ENCODE measurements at places on chromosomes 3 and 15.

DNA sequence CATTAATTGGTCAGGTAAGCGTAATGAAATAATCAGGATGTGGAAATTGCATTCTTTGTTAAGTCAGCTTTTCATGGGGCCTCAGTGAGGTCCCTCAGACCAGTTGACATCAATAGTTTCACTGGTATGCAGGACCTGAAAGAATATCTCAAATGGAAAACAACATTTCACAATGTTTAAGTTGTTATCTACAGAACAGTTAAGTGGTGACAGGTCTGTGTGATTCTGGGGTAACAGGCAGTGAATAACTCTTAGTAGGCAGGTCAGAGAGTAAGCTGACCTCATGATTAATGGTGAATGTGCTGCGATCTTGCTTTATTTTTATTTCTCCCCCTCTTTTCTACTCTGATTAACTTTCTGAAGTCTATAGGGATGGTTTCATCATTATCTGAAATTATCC lies 28.9 kb upstream of the ACP3 start:
- DNase-seq = no peak

DNA sequence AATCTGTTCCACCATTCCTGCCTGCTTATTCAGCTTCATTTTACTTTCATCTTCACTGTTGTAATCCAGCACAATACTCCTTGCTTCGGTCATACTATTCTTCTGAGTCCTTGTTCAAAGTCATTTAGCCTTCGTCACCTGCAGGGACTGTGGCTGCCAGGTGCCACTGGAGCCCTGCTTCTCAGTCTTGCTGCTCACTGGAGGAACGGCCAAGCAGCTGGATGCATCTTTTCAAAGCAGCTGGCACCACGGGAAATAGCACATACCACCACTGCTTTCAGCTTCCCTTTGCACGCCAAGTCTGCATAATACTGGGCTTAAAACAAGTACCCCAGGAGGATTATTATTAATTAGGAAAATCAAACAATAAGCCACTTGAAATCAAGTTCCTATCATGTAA lies 287.6 kb downstream of the BCHE start:
- DNase-seq = no peak

DNA sequence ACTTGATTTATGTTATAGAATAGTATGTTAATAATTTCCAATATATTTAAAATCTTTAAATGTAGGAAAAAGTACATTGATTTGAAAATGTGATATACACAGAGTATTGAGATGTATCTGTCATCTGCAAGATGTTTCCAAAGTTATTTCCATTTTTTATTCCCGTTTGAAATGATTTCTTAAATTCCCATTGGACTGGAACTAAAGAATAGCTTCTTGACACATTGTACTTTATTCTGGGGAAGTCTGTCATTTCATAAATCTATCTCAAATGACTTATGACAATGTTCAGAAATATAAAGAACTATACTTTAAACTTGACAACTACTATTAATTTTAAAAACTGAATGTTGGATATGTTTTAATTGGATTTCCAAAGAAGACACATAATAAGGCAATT lies 489.6 kb downstream of the ROBO2 start:
- DNase-seq = no peak

DNA sequence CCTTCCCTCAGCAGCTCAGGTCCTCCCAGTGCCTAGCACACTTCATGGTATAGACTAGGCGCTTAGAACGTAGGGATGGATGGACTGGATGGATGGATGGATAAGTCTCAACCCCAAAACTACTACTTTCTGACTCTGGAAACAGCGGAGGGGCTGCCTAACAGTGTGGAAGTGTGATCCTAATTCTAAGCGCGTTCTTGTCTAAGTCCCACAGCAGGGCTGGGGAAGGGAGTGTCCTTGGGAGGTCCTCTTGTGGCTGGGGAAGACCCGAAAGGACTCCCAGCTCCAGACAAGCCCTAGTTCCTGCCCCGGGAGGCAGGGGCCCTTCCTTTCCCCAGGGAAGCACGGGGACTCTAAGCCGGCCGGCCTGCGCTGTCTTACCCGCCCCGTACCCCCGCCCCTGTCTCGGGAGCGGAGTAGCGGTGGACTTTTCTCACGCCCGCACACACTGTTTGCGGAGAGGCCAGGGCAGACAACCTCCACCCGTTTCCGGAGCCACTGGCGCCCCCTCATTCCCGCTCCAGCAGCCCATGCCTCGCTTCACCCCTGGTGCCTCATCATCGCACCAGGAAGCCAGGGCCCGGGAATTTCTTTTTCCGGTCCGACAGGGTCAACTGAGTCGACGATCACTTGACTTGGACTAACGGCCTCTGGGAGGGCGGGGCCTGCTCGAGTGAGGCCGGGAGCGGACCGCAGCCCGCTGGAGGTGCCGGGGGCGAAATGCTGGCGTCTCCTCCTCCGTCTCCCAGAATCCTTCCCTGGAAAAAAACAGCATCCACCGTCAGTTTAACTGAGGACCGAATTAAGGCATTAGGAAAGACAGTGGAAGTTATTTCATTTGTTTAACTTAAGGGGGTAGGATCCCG lies 133.3 kb downstream of the TBC1D2B start:
- no peak for DNase-seq

DNA sequence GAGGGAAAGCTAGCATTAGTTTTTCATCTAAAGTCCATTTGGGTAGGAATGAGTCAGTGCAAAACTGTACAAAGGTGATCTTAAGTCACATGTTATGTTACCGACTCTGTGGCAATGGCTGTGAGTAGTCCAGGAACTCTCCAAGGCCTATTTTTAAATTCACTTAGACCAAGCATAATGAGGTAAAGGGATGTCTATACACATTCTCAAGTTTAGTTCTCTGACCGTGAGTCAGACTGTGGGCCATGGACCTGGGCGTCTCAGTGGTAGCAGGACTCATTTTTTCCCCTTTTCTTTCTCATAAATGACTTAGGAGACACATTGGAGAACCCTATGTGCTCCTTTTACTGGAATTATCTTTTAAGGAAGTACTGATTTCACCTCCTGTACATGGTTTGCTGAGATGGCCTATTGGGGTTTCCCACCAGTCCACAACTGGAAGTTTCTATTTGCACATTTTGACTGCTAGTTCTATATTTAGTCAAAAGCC lies 488.7 kb upstream of the TPRG1 start:
- DNase-seq = no peak

DNA sequence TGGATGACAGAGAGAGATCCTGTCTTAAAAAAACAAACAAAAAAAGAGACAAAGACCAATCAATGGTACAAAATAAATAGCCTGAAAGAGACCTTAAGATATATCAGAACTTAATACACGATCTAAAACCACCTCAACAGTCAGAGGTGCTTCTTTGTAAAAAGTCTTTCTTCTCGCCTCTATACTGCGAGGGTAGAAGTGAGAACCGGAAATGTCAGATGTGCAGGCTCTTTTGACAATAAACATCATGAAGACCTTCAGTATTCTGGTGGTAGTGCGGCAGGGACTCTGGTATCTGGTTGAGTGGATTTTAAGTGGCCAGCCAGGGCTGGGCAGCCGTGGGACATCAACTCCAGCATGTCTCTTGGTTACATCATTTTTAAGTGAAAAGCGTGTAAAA lies 30.0 kb downstream of the RUBCN start:
- DNase-seq = no peak
